Panc1 (cell line): ENCODE measurements at places on chromosomes 13 and 19.

DNA sequence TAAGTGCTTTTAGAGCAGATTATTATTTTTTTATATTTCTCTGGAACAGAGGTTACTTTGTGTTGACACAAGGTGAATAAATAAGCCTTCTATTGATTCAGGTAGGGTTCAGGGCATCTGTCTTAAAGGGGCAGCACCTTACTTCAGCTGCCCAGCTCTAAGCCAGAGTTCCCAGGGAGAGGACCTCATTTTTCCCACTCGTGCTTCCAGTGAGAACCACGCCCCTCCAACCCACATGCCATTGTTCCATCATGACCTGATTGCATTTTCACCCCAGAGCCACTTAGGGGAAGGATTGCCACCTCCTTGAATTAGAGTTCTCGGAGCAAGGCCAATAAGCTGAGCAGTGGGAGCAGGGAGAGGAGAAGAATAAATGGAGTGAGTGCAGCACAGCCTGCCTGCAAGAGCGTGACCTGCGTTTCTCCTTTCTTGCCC is 104.3 kb upstream of the FRY start:
- peak overlapping the region; percentile 76 for H3K27ac ChIP-seq
- no peaks in the 10 kb centered on the region for H3K36me3 ChIP-seq
- no peak for DNase-seq
- H3K4me3 ChIP-seq, result no peak overlapping the region
- peaks cover 20% of the 10 kb centered on the region for H3K4me1 ChIP-seq
- H3K27me3 ChIP-seq, result no peaks in the 10 kb centered on the region

- no peak for DNase-seq
- H3K27me3 ChIP-seq, result no peaks in the 10 kb centered on the region
- no peak overlapping the region for H3K27ac ChIP-seq
- H3K4me3 ChIP-seq, result no peak overlapping the region
Observed at GRCh38 chr13:94921181-94921580, 208.8 kb upstream of the SOX21 start.

GRCh38 chr13:48838193-48838973 is 137.3 kb upstream of the FNDC3A start:
- no peak overlapping the region for H3K4me3 ChIP-seq
- H3K27ac ChIP-seq, result no peak overlapping the region
- no peaks in the 10 kb centered on the region; the same call in 1 of the 2 replicates for H3K4me1 ChIP-seq
- no peaks in the 10 kb centered on the region for H3K36me3 ChIP-seq
- H3K27me3 ChIP-seq, result no peaks in the 10 kb centered on the region
- DNase-seq, result peak; percentile 25

- DNase-seq, result peak; percentile 41
- H3K27me3 ChIP-seq, result no peaks in the 10 kb centered on the region
- no peak overlapping the region for H3K4me3 ChIP-seq
- H3K4me1 ChIP-seq, result no peaks in the 10 kb centered on the region
- no peaks in the 10 kb centered on the region for H3K36me3 ChIP-seq
Observed at GRCh38 chr13:99442273-99442895, 58.9 kb upstream of the TM9SF2 start.

DNA sequence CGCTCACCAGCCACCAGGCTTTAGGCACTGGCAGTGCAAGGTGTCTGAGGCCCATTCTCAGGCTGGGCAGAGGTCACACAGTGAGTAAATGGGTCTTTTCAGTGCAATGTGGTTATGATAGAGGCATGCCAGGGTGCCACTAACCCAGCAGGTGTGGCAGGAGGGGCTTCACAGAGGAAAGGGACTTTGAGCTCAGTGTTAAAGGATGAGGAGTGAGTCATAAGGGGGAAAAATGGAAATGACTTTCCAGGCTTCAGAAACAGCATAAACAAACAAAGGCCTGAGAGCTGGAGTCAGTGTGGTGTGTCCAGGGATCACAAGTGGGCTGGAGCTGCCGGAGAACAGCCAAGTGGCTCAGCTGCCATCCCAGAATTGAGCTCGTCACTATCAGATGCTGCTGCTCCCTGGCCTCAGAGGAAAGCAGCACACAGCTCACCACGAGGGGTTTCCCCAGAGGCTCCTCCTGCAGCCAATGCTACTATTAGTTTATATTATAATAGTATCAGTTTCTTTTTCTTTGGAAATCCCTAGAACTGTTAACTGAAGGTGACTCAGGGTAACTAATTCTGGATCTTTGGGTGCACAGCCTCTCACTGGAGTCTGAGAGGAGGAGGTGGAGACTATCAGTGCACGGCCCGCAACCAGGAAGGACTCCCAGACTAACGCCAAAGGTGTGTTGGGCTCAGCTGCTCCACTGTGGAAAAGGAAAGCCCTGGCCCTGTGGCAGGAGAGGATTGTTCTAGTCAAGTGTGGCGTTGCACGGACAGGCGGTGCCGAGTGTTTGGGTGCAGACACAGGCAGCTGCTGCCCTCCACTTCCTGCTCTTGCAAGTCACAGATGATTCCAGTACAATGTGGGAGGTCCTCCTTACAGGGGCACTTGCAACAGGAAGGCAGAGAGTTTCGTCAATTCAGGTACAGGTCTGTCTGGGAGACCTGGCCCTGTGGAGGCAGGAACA is 39.5 kb downstream of the DHRS12 start:
- H3K4me3 ChIP-seq, result no peak overlapping the region
- H3K27me3 ChIP-seq, result no peaks in the 10 kb centered on the region
- no peak overlapping the region for H3K27ac ChIP-seq
- H3K4me1 ChIP-seq, result no peaks in the 10 kb centered on the region
- no peak for DNase-seq

GRCh38 chr13:29359181-29359580 is 236.3 kb downstream of the SLC7A1 start:
- H3K36me3 ChIP-seq, result no peaks in the 10 kb centered on the region
- no peak overlapping the region for H3K27ac ChIP-seq
- DNase-seq, result no peak
- H3K27me3 ChIP-seq, result no peaks in the 10 kb centered on the region; the same call in 1 of the 2 replicates
- no peaks in the 10 kb centered on the region for H3K4me1 ChIP-seq
- no peak overlapping the region for H3K4me3 ChIP-seq

- no peaks in the 10 kb centered on the region for H3K36me3 ChIP-seq
- H3K27ac ChIP-seq, result no peak overlapping the region
- no peak overlapping the region for H3K4me3 ChIP-seq
- H3K4me1 ChIP-seq, result no peaks in the 10 kb centered on the region
- no peak for DNase-seq
Observed at GRCh38 chr13:30493658-30494381, 28.1 kb upstream of the HMGB1 start.

DNA sequence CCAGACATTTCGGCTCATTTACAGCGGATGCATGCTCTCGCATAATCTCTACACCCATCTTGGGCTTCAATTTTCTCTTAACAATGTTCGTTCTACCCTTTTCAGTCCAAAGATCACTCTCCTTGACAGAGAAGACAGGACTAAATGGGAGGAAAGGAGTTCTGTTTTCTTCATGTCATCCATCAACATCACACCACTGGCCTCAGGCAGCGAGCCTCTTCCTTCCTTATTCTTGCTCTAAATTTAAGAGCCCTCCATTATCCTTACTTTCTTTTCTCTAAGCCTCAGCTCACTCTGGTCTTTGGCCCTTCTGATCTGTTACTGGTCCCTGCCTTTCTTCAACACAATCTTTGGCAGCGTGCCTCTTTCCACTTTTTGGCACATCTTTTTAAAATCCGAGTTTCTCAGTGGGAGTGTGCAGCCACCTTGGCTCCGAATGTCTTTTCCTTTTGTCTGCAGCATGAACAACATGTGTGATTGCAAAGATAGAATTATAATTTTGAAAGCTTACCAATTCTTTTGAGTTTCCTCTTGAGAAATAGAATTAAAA is 98.7 kb downstream of the FAM216B start:
- H3K4me3 ChIP-seq, result no peak overlapping the region
- no peak for DNase-seq
- no peaks in the 10 kb centered on the region for H3K27me3 ChIP-seq
- no peaks in the 10 kb centered on the region for H3K4me1 ChIP-seq

DNA sequence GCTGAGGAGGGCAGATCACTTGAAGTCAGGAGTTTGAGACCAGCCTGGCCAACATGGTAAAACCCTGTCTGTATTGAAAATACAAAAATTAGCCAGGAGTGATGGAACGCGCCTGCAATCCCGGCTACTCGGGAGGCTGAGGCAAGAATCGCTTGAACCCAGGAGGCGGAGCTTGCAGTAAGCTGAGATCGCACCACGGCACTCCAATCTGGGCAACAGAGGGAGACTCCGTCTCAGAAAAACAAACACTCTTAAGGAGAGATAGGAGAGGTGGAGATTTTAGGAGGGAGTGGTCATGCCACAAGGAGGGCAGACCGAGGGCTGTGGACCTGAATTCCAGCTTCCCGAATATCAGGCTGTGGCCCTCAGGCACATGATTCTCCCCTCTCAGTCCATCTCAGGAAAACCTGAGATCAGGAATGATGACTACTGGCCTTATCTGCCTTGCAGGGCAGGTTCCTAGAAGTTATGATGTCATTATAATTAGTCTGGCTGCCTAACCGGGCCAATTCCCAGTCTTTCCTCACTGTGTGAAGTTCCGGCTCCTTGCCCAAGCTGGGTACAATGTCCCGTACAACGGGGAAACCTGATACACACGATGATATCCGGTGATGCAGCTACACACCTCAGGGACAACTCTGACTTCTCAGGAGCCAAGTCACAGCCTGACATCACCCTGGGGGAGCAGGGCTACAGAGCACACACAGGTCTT is 2.5 kb downstream of the SLC35E1 start:
- no peaks in the 10 kb centered on the region for H3K27me3 ChIP-seq
- DNase-seq, result no peak
- H3K36me3 ChIP-seq, result peaks cover 6% of the 10 kb centered on the region
- peaks cover 8% of the 10 kb centered on the region for H3K4me1 ChIP-seq

GRCh38 chr13:49935171-49936074 is 717 bp downstream of the SPRYD7 start:
- H3K4me1 ChIP-seq, result peaks cover 8% of the 10 kb centered on the region; the same call in 1 of the 2 replicates
- H3K27ac ChIP-seq, result peak overlapping the region; percentile 79
- no peaks in the 10 kb centered on the region for H3K27me3 ChIP-seq
- no peak for DNase-seq
- peak overlapping the region; percentile 76 for H3K4me3 ChIP-seq

DNA sequence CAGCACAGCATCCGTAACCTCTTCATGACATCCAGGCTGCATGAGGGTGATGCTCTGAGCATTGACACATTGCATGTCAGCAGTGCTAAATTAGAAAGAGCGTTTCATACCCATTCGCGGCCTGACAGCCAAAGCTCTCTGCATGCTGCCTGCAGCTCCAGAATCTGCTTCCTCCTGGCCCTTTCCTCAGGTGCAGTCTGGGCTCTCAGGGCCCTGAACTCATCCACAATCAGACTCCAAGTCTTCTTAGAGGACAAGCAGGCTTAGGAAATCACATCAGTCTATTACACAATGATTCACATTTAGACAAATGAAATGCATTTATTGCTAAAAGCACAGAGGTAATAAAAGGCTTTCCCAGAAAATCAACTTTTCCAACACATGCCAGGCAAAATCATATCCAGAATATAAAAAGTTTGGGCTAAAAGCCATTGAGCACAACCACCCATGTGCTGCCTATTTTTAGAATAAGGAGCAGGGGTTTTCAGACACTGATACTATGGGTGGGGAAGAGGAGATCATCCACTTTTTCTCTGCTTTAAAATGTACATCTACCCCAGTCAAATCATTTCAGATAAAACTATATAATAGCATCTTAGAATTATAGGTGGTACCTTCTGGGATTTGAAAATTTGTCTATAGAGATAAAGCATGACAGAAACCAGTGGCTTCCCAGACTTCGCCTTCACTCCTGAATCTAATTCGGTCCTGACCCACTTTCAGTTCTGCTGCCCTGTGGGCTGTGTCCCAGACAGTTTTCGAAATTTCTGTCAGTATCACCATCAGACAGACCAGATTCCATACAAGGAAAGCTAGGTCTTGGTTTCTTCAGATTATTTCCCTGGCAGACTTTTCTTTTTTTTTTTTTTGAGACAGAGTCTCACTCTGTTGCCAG is 109.3 kb downstream of the COL4A2 start:
- no peaks in the 10 kb centered on the region for H3K4me1 ChIP-seq
- no peak for DNase-seq
- no peak overlapping the region for H3K27ac ChIP-seq
- H3K36me3 ChIP-seq, result no peaks in the 10 kb centered on the region

DNA sequence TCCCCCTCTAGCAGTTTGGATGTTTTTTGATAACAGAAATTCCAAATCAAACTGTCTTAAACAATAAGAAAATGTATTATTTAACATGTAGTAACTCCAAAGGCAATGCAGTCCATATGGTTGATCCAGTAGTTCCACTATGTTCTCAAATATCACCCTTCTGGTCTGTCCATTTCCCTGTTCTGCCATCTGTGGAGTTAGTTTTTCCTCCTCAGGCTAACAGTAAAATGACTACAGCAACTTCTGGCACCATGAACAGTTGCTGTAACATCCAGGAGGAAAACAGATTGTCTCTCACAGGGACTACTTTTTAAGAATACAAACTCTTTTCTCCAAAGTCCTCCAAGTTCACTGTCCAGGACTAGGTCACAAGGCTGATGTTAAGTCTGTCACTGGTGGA is 455.4 kb downstream of the FGF14 start:
- DNase-seq, result no peak
- H3K36me3 ChIP-seq, result no peaks in the 10 kb centered on the region
- no peak overlapping the region for H3K4me3 ChIP-seq
- no peaks in the 10 kb centered on the region for H3K4me1 ChIP-seq
- no peak overlapping the region for H3K27ac ChIP-seq

- no peak overlapping the region for H3K27ac ChIP-seq
- H3K4me3 ChIP-seq, result no peak overlapping the region
- no peaks in the 10 kb centered on the region for H3K36me3 ChIP-seq
- H3K4me1 ChIP-seq, result peaks cover 3% of the 10 kb centered on the region; the same call in 1 of the 2 replicates
- no peak for DNase-seq
Observed at GRCh38 chr19:55131421-55131820, 14.0 kb upstream of the PPP1R12C start.

- no peak for DNase-seq
- no peaks in the 10 kb centered on the region for H3K36me3 ChIP-seq
- H3K4me1 ChIP-seq, result peaks cover 60% of the 10 kb centered on the region
- H3K27ac ChIP-seq, result peak overlapping the region; percentile 78
- H3K4me3 ChIP-seq, result no peak overlapping the region
Observed at GRCh38 chr19:3372413-3372812, 6.0 kb downstream of the NFIC start.

DNA sequence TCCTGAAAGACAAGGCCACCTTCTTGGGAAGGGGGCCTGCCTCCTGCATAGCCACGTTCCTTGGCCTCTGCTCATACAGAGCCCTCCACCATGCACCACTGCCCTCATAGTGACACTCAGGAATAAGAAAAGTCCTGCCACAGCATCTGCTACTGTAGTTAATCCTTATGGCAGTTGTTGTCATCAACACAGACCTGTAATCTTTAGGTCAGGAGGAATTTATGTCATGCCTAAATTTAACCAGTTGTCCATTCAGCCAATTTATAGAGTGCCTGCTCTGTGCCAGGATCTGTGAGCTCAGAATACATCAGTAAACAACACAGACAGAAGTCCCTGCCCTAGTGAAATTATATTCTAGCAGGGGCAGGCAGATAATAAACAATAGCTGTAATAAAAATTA is 44.4 kb downstream of the FAM124A start:
- H3K27me3 ChIP-seq, result no peaks in the 10 kb centered on the region
- H3K27ac ChIP-seq, result no peak overlapping the region
- DNase-seq, result no peak

GRCh38 chr13:90640976-90641375 is 706.5 kb upstream of the MIR17HG start:
- H3K4me1 ChIP-seq, result no peaks in the 10 kb centered on the region
- no peak overlapping the region for H3K4me3 ChIP-seq
- no peaks in the 10 kb centered on the region for H3K36me3 ChIP-seq
- no peak overlapping the region for H3K27ac ChIP-seq

- no peaks in the 10 kb centered on the region for H3K4me1 ChIP-seq
- H3K36me3 ChIP-seq, result no peaks in the 10 kb centered on the region
- H3K4me3 ChIP-seq, result no peak overlapping the region
- H3K27me3 ChIP-seq, result no peaks in the 10 kb centered on the region
- H3K27ac ChIP-seq, result no peak overlapping the region
- no peak for DNase-seq
Observed at GRCh38 chr13:47665043-47665442, 336.0 kb downstream of the SUCLA2 start.
